Activated CD4-positive, alpha-beta T cell treated with anti-CD3 and anti-CD28 coated beads, Interleukin-2, amount 50 U/mL, for 48 hours (primary cell): ENCODE measurements at places on chromosomes 11 and 22.

GRCh38 chr11:29211202-29211601 is 805.6 kb downstream of the KCNA4 start:
- no peak for DNase-seq

DNA sequence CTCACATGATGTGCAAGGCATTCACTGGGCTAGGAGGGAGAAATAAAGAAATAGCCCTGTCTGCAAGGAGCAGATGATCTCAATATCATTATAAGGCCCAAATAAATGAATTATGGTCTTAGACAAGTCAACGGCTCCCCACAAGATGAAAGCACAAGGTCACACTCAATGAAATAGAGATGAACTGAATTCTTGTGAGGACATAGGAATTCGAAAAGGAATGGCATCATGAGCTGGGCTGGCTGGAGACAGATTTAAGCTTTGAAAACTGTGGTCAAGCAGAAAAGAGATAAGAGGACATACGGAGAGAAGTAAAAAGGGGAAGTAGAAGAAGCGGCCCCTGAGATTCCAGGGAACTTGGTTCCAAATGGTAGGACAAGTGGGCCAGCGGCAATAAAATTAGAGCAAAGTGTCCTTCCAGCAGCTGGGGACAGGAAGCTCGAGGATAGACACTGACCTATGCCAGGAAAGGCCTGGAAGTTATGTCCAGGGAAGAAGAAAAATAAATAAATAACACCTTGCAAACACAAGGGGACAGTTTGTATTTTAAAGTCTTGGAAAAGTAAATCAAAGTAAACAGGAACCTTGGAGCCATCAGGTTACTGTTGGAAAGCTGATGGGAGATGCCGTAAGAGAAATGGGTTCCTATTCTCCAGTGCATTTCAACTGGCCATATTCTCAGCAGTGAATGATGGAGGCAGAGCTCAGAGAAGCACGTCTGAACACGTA is 37.8 kb downstream of the GALNT18 start:
- no peak for DNase-seq

- DNase-seq: no peak
Observed at GRCh38 chr11:68541116-68541515, 80.6 kb downstream of the PPP6R3 start.

DNA sequence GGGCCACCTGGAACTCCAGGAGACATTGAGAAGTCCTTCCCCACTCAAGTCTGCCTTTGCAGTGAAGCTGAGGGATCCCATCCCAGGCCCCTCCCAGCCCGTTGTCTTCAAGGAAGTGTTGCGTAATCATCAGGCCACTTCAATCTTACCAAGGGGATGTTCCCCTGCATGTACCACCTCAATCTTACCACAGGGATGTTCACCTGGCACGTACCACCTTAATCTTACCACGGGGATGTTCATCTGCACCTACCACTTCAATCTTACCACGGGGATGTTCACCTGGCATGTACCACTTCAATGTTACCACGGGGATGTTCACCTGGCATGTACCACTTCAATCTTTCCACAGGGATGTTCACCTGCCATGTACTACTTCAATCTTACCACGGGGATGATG is 108.0 kb upstream of the SYN3 start:
- no peak for DNase-seq

DNA sequence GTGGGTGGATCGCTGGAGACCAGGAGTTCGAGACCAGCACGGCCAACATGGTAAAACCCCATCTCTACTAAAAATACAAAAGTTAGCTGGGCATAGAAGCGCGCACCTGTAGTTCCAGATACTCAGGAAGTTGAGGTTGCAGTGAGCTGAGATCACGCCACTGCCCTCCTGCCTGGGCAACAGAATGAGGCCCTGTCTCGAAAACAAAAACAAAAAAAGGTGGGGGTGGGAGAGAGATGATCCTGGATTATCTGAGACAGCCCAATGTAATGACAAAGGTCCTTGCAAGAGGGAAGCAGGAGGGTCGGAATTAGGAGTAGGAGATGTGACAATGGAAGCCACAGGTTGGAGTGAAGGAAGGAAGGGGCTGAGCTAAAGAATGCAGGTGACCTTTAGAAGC is 87.6 kb upstream of the APOA1 start:
- peak; percentile 15 for DNase-seq

DNA sequence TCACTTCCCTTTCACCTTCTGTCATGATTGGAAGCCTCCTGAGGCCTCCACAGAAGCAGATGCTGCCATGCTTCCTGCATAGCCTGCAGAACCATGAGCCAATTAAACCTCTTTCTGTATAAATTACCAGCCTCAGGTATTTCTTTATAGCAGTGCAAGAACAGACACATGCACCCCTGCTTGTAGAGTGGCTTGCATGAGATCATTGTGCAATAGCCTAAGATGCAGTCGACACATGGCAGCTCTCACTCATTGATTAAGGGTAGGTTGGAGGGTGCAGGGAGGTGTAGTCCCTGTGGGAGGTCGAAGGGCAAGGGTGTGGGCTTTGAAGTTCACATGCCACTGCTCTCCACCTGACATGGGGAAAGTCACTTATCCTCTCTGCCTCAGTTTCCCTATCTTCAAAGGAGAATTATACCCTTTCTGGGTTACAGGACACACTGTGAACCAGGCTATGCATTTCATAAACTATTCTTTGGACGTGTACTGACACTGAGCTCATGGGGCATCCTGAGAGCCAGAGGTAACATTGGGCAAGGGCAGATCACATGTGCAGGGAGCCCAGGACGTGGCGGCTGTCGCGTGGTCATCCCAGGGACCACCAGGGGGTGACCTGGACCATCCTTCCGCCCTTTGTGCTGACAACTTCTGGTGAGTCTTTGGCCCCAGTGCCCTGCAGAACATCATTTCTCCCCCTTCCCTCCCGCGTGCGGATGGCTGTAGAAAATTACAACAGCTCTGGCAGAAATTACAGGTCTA is 69.2 kb upstream of the SHANK2 start:
- no peak for DNase-seq

- no peak for DNase-seq
Observed at GRCh38 chr11:134652586-134653255, 240.7 kb upstream of the B3GAT1 start.
